CD4-positive, alpha-beta T cell treated with Interferon gamma for 1 hour (primary cell): ENCODE measurements at places on chromosomes 7 and 10.

DNA sequence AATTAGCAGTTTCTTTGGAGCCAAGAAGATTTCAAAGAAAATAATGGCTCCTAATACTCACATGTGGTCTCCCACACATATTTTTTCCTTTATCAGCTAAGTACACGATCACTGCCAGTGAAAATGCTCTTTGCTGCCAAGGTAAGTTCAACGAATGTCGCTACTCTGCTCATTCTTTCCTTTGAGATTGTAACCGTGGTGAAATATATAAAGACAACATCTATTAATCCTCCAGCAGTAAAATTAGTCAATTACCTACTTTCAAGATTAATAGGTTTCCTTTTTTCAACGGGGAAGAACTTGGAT lies 672.2 kb downstream of the GATA3 start:
- no peak for DNase-seq

GRCh38 chr10:3452683-3453361 lies 280.2 kb upstream of the PITRM1 start:
- no peak for DNase-seq

GRCh38 chr7:5429857-5430611 lies 6.4 kb upstream of the TNRC18 start:
- DNase-seq: no peak

GRCh38 chr7:46651070-46651469 lies 730.0 kb upstream of the IGFBP3 start:
- no peak for DNase-seq

GRCh38 chr7:12888717-12889116 lies 201.3 kb downstream of the ARL4A start:
- DNase-seq: no peak

GRCh38 chr10:129945941-129946760 lies 17.9 kb downstream of the EBF3 start:
- DNase-seq: no peak

DNA sequence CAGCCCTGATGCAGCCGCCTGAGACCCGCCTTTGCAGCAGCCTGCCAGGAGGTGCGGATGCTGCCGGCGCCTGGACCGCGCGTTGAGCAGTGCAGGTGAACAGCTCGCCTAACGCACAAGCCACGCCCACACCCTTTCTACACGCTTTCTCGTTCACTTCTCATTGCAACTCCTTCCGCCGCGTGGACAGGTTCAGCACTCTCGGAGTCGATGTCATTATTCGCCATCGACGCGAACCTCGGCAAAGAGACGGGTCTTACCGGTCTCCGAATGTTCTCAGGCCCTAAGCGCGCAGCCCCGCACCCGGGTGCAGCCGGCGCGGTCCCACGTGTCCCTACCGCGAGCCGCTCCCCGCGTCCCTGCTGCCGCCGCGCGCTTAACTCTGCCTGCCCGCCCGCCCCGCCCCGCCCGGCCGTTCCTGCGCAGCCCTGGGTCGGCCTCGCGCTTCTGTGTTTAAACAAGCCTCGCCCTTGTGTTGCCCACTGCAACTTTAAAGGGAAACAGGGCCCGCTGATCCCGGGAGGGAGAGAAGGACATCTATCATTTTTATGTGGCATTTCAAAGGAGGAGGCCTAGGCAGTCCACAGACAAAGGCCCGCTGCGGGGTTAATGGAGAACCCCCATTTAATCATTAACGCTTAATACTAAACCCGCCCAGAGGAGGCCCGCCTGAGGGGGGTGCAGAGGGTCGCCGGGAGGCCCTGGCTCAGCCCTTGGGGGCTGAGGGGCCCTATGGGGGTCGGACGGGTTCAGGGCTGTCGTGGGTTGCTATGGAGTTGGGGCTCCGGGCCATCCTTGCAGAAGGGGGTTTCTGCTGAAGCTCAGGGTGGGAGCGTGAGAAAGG lies 128.5 kb downstream of the WDR11 start:
- DNase-seq: peak; percentile 15

DNA sequence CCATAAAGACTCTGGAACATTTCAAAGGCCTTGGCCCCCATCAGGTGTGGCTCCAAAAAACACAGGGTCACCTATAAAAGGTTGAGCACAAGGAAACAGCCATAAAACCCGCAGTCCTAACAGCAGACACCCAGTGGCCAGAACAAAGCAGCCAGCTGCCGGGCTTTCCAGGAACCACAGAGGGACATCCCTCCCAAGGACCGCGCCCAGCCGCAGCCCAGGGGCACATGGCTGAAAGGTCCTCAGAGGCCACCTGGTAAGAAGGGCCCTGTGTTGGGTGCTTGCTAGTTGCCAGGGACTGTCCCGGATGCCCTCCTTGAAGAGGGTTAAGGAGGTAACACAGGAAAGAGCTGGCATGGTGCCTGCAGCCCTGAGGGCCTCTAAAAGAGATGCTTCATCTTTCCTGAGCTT lies 32.7 kb downstream of the KCNMA1 start:
- DNase-seq: no peak
